AG08396 (cell line): ENCODE measurements at places on chromosomes 1 and 21.
A peak's percentile ranks its signal among the peaks of the same experiment; 100 is the strongest.

GRCh38 chr1:243917177-243917862 lies 67.3 kb upstream of the AKT3 start:
- peak; percentile 89 for DNase-seq

DNA sequence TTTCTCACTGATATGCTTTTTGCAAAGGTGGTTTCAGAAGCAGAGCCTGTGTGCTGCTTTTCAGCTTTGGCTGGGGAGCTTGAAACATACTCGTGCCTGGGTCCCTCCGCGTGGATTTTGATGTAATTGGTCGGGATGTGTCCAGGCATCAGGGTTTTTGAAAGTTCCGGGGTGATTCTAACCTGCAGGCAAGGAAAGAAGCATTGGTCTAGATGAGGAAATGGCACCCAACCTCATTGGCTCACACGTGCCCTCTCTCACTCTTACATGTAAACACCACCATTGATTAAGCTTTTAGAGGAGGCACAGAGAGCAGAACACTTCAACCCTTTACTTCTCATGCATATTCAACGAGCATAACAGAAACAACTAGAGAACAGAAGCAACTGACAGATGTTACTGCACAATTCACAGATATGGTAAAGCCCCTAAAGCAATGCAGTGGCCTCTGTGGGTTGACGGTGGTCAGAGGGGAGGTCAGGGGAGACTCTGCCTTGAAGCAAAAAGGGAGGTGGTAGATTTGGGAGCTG lies 112.1 kb downstream of the TLR5 start:
- DNase-seq: no peak

- no peak for DNase-seq
These were observed 1.6 kb downstream of the CD53 start for GRCh38 chr1:110874324-110875215.

DNA sequence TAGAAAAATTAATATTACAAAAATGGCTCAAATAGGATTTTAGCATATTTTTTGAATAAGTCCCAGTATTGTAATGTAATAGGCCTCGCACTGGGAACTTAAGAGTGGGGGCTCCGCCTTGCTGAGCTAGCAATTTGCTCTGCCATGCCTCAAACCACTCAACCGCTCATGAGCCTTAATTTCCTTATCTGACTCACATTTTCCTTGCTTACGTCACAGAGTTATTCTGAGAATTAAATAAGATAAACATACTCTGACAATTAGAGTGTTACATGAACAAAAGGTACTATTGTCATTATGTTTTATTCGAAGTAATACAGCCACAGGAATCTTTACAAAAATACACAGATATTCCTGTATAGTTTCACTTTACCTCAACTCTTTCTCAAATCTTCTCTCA lies 108.1 kb downstream of the SLC44A5 start:
- no peak for DNase-seq

GRCh38 chr1:231998791-231999190 lies 372.2 kb downstream of the DISC1 start:
- no peak for DNase-seq
